Activated CD4-positive, alpha-beta T cell treated with anti-CD3 and anti-CD28 coated beads for 36 hours (primary cell): ENCODE measurements at places on chromosomes 6 and 20. TPM values are rescaled to one million over a fixed set of nuclear protein-coding genes. Genes with fewer than 3 reads are reported as not detected.

- no peak for DNase-seq
- no peak overlapping the region for H3K27ac ChIP-seq
- H3K36me3 ChIP-seq: no peaks in the 10 kb centered on the region
- peaks cover 4% of the 10 kb centered on the region for H3K27me3 ChIP-seq
Measured at GRCh38 chr6:150766201-150766997, 99.1 kb upstream of the MTHFD1L start.

- no peaks in the 10 kb centered on the region for H3K27me3 ChIP-seq
- H3K4me3 ChIP-seq: peak overlapping the region; percentile 91
- DNase-seq: no peak
- peaks cover 72% of the 10 kb centered on the region for H3K36me3 ChIP-seq
- H3K27ac ChIP-seq: peak overlapping the region; percentile 100
- H3K4me1 ChIP-seq: peaks cover 79% of the 10 kb centered on the region
Measured at GRCh38 chr6:15252195-15252594, 6.3 kb downstream of the JARID2 start.

DNA sequence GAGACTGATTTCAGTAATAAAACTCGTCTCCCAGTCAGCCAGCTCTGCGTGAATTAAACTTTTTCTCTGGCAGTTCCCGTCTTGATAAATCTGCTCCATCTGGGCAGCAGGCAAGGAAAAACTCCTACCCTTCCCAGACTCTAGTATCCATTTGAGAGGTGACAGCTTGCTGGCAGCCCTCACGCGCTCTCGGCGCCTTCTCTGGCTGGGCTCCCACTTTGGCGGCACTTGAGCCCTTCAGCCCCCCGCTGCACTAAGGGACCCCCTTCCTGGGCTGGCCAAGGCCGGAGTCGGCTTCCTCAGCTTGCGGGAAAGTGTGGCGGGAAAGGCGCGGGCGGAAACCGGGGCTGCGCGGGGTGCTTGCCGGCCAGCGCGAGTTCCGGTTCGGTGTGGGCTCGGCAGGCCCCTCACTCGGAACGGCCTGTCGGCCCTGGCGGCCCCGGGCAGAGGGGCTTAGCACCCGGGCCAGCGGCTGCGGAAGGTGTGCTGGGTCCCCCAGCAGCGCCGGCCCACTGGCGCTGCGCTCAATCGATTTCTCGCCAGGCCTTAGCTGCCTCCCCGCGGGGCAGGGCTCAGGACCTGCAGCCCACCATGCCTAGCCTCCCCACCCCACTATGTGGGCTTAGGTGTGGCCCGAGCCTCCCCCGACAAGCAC lies 21.8 kb upstream of the GMPR start:
- peaks cover 29% of the 10 kb centered on the region for H3K27me3 ChIP-seq
- H3K4me1 ChIP-seq: no peaks in the 10 kb centered on the region
- no peak overlapping the region for H3K4me3 ChIP-seq
- H3K27ac ChIP-seq: no peak overlapping the region
- no peaks in the 10 kb centered on the region for H3K36me3 ChIP-seq

DNA sequence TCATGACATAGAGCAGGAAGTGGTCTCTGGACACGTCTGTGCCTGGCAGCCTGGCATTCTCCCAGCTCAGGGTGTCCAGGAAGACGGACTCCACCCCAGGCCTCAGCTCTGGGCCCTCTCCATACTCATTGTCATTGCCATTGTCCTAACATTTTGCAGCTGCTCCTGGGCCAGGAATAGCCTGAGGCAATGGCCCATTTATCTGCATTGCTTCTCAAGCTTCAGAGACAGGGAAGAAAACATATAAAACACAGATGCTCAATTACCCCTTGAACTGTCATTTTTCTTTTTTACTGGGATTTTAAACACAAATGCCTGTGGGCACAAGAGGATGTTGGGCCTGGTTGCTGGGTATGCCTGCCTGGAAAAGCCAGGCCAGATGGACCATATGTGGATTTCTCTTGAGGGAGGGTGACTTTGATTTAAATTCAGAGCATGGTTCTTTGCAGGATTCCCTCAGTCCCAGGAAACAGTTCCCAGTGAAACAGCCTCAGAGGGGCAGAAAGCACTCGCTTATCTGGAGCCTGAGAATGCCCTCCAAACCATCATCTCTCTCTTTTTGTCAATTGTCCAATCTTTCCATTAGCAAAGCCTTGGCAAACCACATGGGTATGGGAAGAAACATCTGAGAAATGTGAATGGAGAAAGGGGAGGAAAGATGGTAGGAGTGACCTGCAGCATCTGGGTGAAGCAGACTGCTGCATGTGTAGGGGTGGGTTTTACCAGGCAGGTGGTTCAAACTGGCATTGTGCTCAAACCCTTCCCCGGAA lies 17.9 kb downstream of the LAMP5 start:
- no peaks in the 10 kb centered on the region for H3K36me3 ChIP-seq
- H3K4me3 ChIP-seq: no peak overlapping the region
- DNase-seq: no peak
- H3K27me3 ChIP-seq: peaks cover 3% of the 10 kb centered on the region
- no peak overlapping the region for H3K27ac ChIP-seq

The CCM2L gene
- total RNA-seq: not detected

The SLC22A7 gene
- total RNA-seq: not detected
